ENCODE measurements at places on chromosomes 2 and 18. TPM values are rescaled to one million over a fixed set of nuclear protein-coding genes. Genes with fewer than 3 reads are reported as not detected.
A peak's percentile ranks its signal among the peaks of the same experiment; 100 is the strongest.

- DNase-seq, result no peak
These were observed 228.3 kb upstream of the FOSL2 start for GRCh38 chr2:28164280-28164801.

DNA sequence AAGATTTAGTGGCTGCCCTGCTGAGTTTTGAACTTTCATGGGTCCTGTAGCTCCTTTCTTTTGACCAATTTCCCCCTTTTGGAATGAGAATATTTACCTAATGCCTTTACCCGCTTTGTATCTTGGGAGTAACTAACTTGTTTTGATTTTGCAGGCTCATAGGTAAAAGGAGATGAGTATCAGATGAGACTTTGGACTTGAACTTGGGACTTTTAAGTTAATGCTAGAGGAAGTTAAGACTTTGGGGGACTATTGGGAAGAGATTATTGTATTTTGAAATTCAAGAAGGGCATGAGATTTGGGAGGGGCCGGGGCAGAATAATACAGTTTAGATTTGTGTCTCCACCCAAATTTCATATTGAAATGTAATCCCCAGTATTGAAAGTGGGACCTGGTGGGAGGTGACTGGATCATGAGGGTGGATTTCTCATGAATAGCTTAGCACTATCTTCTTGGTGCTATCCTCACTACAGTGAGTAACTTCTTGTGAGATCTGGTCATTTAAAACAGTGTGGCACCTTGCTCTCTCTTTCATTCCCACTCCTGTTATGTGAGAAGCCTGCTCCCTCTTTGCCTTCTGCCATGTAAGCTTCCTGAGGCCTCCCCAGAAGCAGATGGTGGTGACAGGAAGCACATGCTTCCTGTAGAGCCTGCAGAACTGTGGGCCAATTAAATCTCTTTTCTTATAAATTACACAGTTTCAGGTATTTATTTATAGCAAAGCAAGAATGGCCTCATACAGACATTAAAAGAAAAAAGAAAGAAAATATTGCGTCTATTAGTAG, 6.1 kb downstream of the ADI1 start:
- no peak for DNase-seq

GRCh38 chr2:125656190-125656589, 999.8 kb upstream of the GYPC start:
- no peak for DNase-seq

DNA sequence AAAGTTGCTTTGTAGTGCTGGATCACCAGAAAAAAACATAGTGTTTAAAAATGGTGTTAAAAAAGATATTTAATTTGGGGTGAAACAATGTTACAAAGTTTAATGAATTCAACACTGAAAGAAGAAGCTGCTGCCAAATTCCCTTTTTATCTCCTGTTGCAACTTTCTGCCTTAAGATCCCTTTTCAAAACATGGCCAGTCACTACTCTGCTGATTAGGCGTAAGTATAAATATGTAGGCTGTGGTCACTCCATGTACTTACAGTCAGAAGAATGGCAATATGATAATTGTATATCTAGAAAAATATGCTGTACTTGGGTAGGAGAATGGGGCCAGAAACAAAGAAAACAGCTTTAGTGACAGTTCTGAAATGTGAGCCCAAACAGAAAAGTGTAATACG, 123.5 kb upstream of the ZBTB14 start:
- DNase-seq, result no peak

DNA sequence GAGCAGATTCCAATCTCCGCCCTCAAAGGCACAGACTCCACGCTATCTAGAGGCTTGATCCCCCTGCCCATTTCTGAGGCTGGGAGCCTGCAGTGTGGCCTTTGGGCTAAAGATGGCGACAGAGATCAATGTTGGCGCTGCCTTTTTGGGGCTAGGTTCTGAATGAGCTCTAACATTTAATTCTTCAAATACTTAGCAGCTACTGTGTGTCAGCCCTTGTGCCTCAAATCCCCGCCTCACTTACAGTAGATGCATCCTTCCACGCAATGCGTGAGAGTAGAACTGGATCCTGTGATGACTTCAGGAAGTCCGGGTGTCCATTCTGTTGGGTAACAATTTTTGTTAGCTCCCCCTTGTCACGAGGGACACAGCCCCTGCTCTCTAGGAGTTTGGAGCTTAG, 12.4 kb downstream of the IL1F10 start:
- DNase-seq, result peak; percentile 63

- no peak for DNase-seq
These were observed 87.4 kb upstream of the MSTN start for GRCh38 chr2:190149908-190150307.

The SIX3 gene
- total RNA-seq, result not detected

The SIX2 gene
- not detected for total RNA-seq
